ENCODE measurements at places on chromosomes 4 and X. TPM values are rescaled to one million over a fixed set of nuclear protein-coding genes. Genes with fewer than 3 reads are reported as not detected.

KIAA0232 gene
- 58.5 TPM for total RNA-seq

USP26 gene
- total RNA-seq = not detected

SPANXN4 gene
- total RNA-seq = not detected

RAB41 gene
- total RNA-seq = not detected

SHROOM4 gene
- total RNA-seq = 10.8 TPM

MAGEB10 gene
- total RNA-seq = not detected

HSD17B13 gene
- 0.22 TPM for total RNA-seq

KCNIP4 gene
- 5.7 TPM for total RNA-seq

- no peak for DNase-seq
These were observed 591.5 kb downstream of the PPARGC1A start for GRCh38 chr4:23298371-23298770.

GRCh38 chr4:17562157-17562556 is 14.8 kb upstream of the LAP3 start:
- DNase-seq = no peak

GRCh38 chr4:114225436-114225835 is 246.0 kb upstream of the ARSJ start:
- DNase-seq = no peak

GRCh38 chrX:68728186-68728585 is 80.7 kb downstream of the STARD8 start:
- DNase-seq = no peak

- no peak for DNase-seq
These were observed 62.8 kb downstream of the UBA6 start for GRCh38 chr4:67638136-67638535.

GRCh38 chr4:88697588-88698329 is at the start of gene NAP1L5:
NAP1L5 (minus strand) TSS chr4:88697829; CDS start chr4:88697754, 75 bp downstream.
- peak; percentile 62 for DNase-seq

- no peak for DNase-seq
These were observed 14.8 kb downstream of the DCAF8L1 start for GRCh38 chrX:27966492-27966891.

DNA sequence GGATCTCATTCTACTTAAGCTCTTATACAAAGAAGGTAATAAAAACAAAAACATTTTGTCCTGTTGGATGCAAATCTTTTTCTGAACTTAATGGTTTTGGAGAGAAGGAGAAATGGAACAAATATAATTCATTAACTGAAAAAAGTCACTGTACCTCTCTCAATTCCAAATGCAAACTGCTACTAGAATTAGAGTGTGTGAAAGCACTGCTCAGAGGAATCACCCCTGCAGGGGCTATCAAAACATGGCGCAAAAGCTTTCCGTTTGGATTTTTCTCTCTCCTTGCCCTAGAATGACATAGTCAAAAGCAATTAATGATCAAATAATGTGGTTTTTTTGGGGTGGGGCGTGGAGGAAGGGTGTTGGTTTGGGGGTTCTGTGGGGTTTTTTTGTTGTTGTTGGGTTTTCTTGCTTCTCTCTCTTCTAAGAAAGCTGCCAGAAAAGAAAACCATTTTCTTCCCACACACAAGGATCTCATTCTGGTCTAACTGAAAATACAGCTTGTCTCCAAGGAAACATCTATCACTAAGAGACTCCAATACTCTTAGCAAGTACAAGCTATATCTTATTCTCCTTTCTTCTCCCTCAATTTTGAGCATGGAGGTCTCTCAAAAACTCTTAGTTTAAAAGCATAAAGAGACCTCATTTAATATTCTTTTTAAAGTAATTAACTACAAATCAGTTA is 41.6 kb downstream of the USP46 start:
- no peak for DNase-seq

DNA sequence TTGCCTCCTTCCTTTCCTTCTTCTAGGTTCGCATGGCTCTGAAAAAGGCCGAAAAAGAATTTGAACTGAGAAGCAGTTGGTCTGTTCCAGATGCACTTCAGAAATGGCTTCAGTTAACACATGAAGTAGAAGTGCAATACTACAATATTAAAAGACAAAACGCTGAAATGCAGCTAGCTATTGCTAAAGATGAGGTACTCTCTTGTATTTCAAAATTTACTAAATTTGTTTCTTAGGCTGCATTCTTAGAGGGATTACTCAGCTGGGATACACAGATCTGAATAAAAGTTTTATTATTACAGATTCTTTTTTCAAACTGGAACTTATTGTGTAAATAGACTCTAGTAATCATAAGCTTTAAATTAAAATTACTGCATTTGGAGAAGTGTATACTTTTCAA is 146.9 kb downstream of the STIM2 start:
- no peak for DNase-seq

- DNase-seq = peak; percentile 18
These were observed 15.4 kb upstream of the CDKL5 start for GRCh38 chrX:18410038-18410437.

DNA sequence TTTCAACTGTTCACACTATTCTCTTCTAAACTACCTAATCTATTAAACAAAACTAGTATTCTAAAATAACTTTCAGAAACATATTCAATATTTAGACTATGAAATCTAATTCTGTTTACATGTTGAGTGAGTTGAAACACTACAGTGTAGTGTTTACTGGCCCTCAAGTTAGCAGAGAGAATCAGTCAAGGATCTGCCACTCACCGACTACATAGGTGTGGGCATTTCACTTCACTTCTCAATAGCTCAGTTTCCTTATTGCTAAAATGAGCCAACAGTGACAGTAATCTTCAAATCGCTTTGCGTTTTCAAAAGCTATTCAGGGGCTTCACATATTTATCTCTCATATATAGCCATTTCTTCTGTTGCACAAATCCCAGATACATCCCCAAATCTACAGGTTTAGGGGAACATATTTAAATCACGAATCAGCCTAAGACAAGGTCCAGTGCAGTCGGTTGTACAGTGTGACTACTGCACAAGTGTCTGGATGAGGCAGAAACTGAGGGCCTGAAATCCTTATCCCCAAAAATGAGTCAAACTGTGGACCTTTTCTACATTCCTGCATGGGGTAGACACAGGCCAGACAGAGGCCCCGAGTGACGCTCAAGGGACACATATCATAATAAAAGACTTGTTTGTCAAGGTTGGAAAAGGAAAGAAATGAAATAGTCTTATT is 129.8 kb downstream of the PPP3CA start:
- no peak for DNase-seq
